ENCODE measurements at places on chromosomes 11 and 22. TPM values are rescaled to one million over a fixed set of nuclear protein-coding genes. Genes with fewer than 3 reads are reported as not detected.

GAL3ST3 gene
- 7.6 TPM for polyA plus RNA-seq

DNA sequence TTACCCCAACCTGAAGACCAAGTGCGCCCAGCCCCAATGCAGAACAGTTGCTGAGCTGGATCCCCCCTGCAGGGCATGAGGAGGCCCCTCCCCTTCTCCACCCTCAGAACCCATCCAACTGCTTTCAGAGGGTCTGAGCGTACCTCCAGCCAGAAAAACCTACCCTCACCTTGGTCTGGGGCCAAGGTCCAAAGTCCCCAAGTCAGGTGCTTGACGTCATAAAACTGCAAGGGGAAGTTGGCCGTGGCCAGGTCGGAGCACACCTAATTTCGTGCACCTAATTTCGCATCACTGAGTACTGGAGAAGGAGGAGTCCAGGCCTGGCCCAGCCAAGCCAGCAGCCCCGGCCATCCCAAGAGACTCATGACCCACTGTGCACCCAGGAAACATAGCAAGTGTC, 289.8 kb downstream of the CTTN start:
- H3K4me1 ChIP-seq = no peaks in the 10 kb centered on the region
- no peak overlapping the region for H3K4me3 ChIP-seq
- no peaks in the 10 kb centered on the region for H3K27me3 ChIP-seq
- no peak for DNase-seq
- no peaks in the 10 kb centered on the region for H3K36me3 ChIP-seq

ANGPTL5 gene
- polyA plus RNA-seq = not detected

SPTBN2 gene
- 69.8 TPM for polyA plus RNA-seq

DNA sequence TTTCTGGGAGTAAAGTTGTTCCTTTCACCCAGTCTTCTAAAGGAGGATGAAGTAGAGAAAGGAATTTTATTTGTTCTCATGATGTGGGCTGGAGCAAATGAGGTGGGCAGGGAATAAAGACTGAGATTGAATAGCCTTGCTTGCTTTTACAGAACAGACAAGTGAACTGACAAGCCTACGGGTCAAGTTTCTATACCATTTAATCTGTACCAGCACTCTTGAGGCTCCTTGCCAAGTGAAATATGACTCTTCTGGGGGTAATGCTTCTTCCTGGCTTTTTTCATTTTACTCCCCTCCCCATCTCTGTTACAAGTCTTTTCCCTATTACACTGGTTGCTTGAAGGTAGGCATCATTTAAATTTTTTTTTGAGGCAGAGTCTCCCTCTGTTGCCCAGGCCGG, 54.8 kb downstream of the CSTPP1 start:
- H3K4me1 ChIP-seq = no peaks in the 10 kb centered on the region
- H3K27ac ChIP-seq = no peak overlapping the region
- no peak overlapping the region for H3K4me3 ChIP-seq
- peaks cover 7% of the 10 kb centered on the region for H3K36me3 ChIP-seq
- no peak for DNase-seq

DAGLA gene
- polyA plus RNA-seq = 1.4 TPM

CFAP300 gene
- 4.3 TPM for polyA plus RNA-seq

DNA sequence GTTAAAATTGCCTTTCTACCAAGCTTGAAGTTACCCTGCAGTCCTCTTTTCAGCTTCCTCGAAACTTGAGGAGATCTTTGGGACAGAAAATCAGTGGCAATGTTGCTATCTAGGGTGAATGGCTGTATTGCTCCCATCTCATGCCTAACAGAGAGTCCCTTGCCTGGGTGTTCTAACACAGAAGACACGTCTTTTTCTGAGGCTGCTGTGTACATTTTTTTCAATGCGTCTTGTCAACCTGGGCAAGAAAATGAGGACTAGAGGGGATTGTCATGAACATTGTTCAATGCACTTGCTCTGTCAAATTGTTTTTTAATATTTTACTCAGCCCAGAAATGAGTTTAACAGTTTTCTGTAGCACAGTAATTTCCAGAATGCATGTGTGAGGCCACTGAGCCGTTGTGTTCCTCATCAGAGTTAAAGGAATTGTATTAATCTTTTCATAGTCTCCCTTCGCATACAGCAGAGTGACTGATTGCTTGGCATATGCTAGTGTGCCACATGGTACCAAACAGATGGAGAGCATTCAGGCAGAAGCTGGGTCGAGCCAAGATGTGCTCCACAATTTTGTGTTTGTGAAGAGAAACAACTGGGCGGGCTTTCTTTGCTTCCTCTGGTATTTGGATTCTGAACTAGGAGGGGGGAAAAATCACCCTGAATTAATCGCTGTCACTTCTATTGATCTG, 86.0 kb downstream of the CASP12 start:
- H3K4me3 ChIP-seq = no peak overlapping the region
- H3K27ac ChIP-seq = no peak overlapping the region
- no peaks in the 10 kb centered on the region for H3K27me3 ChIP-seq
- H3K36me3 ChIP-seq = no peaks in the 10 kb centered on the region
- no peaks in the 10 kb centered on the region for H3K4me1 ChIP-seq

DNA sequence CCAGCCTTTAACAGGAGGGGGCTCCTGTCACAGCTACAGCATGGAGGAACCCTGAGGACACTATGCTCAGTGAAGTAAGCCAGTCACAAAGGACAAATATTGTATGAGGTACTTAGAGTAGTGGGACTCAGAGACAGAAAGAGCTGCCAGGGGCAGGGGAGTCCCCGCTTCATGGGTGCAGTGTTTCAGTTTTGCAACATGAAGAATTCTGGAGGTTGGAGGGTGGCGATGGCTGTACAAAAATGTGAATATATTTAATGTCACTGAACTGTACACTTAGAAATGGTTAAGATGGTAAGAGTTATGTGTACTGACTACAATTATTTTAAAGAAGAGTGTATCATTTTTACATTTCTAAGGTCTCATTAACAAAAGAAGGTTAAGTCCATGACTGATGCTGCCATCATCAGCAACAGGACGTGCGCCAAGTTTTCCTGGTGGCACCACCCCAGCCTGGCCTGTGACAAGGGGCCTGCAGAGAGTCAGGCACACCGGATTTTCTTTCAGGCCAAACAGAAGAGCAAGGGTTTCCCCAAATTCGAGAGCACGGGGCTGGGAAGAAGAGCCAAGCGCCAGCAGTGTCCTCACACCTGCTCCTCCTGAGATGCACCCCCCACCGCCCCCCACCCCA, 22.1 kb downstream of the YPEL1 start:
- DNase-seq = no peak
- no peak overlapping the region for H3K27ac ChIP-seq
- no peaks in the 10 kb centered on the region for H3K36me3 ChIP-seq
- H3K4me1 ChIP-seq = peaks cover 6% of the 10 kb centered on the region
- H3K4me3 ChIP-seq = no peak overlapping the region

ZNF280A gene
- polyA plus RNA-seq = not detected

LRP4 gene
- polyA plus RNA-seq = 1.8 TPM

DNA sequence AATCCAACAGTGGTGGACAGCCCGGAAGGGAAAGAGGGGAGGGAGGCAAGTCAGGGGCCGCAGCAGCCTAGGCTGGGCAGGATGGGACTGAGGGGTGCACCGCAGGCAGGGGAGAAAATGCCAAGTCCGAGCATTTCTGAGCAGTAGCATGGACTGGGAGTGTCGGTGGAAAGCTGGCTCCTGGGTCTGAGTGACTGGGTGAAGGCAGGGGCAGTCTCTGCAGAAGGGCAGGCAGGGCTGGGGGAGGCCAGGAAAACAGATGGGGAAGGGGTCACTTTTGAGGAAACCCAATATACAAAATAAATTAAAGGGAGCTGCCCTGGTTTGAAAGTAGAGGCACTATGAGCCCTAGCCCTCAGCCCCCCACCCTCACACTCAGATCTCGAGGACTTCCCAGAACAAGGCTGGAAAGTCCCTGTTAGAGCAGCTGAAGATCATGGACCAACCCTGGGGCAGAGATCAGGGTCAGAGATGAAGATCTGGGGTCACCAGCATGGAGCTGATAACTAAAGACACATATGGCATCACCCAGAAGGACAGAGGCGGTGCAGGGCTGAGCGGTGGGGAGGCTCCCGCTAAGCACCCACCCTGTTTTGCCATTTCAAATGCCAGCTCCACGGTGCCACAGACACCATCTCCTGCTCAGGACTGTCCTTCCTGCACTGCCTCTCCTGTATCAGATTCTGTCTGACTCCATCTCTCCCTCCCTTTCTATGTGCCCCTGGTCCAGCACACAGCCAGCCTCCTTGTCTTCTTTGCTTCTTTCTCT, 32.4 kb upstream of the ETS1 start:
- no peak overlapping the region for H3K4me3 ChIP-seq
- no peaks in the 10 kb centered on the region for H3K36me3 ChIP-seq
- H3K27ac ChIP-seq = no peak overlapping the region
- H3K4me1 ChIP-seq = peaks cover 6% of the 10 kb centered on the region
- no peaks in the 10 kb centered on the region for H3K27me3 ChIP-seq
- DNase-seq = no peak

PHOX2A gene
- polyA plus RNA-seq = not detected

MPPED2 gene
- 10.8 TPM for polyA plus RNA-seq

DNA sequence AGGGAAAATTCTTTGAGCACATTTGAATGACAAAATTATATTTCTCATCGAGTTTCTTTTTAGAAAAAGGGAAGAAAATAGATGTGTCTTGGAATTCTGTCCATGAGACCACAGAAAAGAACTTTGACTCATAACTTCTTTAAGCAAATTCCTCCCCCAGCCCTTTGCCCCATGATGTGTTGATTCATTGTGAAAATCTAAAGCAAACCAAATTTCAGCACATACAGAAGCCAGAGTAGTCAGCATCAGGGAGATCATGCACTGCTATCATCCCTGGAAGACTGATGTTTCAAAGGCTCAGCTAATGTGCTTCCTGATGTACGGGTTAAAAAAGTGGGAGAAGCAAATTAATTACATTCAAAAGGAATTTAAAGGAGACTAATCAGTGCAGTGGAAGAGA, 159.7 kb downstream of the FAT3 start:
- H3K4me3 ChIP-seq = no peak overlapping the region
- H3K4me1 ChIP-seq = no peaks in the 10 kb centered on the region
- no peaks in the 10 kb centered on the region for H3K27me3 ChIP-seq
- H3K27ac ChIP-seq = no peak overlapping the region
- DNase-seq = no peak

GRCh38 chr11:75689863-75690609, 21.2 kb upstream of the MAP6 start:
- H3K4me1 ChIP-seq = no peaks in the 10 kb centered on the region
- no peak for DNase-seq
- no peaks in the 10 kb centered on the region for H3K36me3 ChIP-seq
- H3K27me3 ChIP-seq = no peaks in the 10 kb centered on the region

GRCh38 chr11:112588252-112588694, 327.6 kb upstream of the PLET1 start:
- peaks cover 2% of the 10 kb centered on the region for H3K4me1 ChIP-seq
- no peak overlapping the region for H3K27ac ChIP-seq
- H3K27me3 ChIP-seq = no peaks in the 10 kb centered on the region
- DNase-seq = peak; percentile 84
- no peaks in the 10 kb centered on the region for H3K36me3 ChIP-seq

APOBEC3F gene
- polyA plus RNA-seq = 6.9 TPM

DNA sequence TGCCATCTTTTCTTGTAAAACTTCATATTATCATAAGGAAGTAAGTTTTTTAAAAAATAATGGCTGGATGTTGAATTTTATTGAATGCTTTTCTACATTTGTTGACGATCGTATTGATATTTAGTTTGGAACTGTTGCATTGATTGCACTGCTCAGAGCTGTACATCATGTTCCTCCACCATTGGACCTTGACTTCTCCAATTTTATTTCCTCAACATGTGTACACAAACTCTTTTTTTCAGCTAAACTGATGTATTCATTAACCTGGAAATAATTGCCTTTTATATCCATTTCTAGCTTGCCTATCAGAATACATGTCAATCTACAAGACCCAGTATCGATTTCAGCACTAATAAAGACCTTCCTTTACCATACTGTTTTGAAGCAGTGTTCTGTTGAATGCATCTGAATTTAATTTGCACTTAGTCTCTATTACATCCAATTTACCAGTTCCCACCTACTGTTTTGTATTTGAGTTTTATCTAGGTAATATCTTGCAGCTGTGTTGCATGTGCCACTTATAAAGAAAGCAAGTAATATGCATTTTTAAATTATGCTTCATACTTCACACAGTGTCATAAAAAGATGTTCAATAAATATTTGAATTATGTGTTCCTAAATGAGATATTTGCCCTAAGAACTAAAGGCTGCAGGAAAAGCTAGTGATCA, 5.5 kb downstream of the CEP57 start:
- H3K27ac ChIP-seq = no peak overlapping the region
- H3K36me3 ChIP-seq = peaks cover 2% of the 10 kb centered on the region
- H3K4me1 ChIP-seq = peaks cover 3% of the 10 kb centered on the region
- H3K4me3 ChIP-seq = no peak overlapping the region

- H3K4me3 ChIP-seq = no peak overlapping the region
- no peaks in the 10 kb centered on the region for H3K27me3 ChIP-seq
- H3K4me1 ChIP-seq = peaks cover 57% of the 10 kb centered on the region
Measured at GRCh38 chr22:36356708-36357624, 30.8 kb downstream of the MYH9 start.

DNA sequence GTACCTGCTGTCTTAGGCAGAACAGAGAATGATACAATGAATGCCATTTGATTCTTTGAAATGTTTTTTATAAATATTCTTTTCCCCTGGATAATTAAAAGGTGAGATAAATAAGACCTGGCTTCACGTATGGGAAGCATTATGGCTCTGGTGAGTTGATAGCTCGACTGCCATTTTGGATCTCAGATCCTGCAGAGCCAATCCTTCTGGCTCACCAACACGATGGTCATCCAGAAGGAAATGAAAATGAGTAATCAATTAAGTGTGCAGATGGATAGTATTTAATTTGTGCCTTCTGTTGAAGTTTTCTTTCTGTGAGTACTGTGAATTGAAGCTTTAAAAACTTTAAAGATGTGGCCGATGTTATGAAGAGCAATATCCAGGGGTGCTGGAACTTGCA, 2.7 kb downstream of the TNRC6B start:
- H3K36me3 ChIP-seq = no peaks in the 10 kb centered on the region
- no peak overlapping the region for H3K4me3 ChIP-seq
- no peaks in the 10 kb centered on the region for H3K27me3 ChIP-seq
- H3K4me1 ChIP-seq = peaks cover 23% of the 10 kb centered on the region
- no peak overlapping the region for H3K27ac ChIP-seq
- DNase-seq = no peak

GRCh38 chr22:30675436-30675835, 7.8 kb upstream of the DUSP18 start:
- H3K27ac ChIP-seq = no peak overlapping the region
- H3K4me3 ChIP-seq = no peak overlapping the region
- H3K4me1 ChIP-seq = no peaks in the 10 kb centered on the region

NAALAD2 gene
- polyA plus RNA-seq = 1.5 TPM

- H3K36me3 ChIP-seq = no peaks in the 10 kb centered on the region
- DNase-seq = no peak
- no peaks in the 10 kb centered on the region for H3K4me1 ChIP-seq
- no peak overlapping the region for H3K4me3 ChIP-seq
Measured at GRCh38 chr11:92867913-92868619, 101.4 kb upstream of the MTNR1B start.

DNA sequence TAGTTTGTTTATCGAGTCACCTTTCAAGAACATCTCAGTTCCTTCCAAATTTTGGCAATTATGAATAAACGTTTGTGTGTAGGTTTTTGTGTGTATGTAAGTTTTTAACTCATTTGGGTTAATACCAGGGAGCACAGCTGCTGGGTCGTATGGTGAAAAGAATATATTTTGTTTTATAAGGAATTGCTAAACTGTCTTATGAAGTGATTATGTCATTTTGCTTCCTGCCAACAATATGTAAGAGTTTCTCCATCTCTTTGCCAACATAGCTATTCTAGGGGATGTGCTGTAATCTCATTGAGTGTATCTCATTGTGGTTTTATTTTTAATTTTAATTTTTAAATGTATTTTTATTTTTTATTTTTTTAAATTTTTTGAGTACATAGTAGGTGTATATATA, 27.3 kb downstream of the BCL2L13 start:
- no peaks in the 10 kb centered on the region for H3K27me3 ChIP-seq
- no peaks in the 10 kb centered on the region for H3K4me1 ChIP-seq
- DNase-seq = no peak
- H3K27ac ChIP-seq = no peak overlapping the region
- H3K36me3 ChIP-seq = no peaks in the 10 kb centered on the region
